ENCODE measurements at places on chromosomes 6 and 20.

DNA sequence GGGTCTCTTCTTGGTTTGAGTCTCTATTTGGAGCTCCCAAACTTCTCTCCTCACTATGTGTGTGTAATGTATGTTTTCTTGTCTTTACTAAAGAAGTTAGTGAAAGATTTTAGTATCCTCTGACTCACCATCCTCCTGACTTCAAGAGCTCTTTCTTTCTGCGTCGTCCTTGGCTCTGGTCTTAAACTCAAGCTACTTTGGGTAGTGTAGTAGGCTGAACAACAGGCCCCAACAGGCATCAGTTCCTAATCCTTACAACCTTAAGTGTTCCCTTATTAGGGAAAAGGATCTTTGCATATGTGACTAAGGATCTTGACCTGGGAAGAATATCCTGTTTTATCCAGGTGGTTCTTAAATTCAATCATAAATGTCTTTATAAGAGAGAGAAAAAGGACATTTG, 810.2 kb downstream of the MAFB start:
- no peak for DNase-seq

GRCh38 chr6:168092541-168092940, 13.5 kb upstream of the FRMD1 start:
- no peak for DNase-seq

GRCh38 chr6:161828355-161828754, 554.5 kb upstream of the AGPAT4 start:
- DNase-seq = no peak

DNA sequence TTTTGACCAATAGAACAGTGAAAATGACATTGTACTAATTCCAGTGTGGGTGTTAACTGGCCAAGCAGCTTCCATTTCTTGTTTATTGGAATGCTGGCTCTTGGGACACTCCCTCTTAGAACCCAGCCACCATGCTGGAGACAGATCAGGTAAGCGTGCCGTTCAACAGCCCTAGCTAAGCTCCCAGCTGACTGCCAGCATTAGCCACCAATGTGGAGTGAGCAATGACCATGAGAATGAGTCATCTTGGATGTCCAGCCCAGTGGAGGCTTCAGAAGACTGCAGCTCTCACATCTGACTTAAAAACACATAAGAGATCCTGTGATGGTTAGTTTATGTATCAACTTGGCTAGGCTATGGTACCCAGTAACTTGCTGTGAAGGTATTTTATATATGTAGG, 3.0 kb upstream of the LINC00237 start:
- no peak for DNase-seq

- no peak for DNase-seq
These were observed 529.6 kb downstream of the ADGRB3 start for GRCh38 chr6:69164564-69165229.

DNA sequence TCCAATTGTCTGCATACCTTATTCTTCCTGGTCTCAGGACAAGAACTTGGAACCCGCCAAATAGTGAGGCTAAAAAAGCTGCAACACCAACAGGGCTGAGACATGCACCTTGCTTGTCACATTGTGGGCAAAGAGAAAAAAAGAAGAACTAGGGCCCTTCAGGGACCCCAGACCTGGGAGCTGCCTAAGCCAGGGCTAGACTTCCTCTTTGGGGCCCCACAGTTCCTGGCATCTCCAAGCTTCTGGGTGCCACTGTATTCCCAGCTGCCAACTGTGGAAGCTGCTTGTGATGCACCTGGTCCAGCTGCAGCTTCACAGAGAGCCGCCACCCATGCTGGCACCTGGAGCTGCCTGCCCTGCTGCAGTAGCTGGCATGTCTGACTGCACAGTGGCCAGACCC, 370.6 kb downstream of the CD83 start:
- DNase-seq = no peak

DNA sequence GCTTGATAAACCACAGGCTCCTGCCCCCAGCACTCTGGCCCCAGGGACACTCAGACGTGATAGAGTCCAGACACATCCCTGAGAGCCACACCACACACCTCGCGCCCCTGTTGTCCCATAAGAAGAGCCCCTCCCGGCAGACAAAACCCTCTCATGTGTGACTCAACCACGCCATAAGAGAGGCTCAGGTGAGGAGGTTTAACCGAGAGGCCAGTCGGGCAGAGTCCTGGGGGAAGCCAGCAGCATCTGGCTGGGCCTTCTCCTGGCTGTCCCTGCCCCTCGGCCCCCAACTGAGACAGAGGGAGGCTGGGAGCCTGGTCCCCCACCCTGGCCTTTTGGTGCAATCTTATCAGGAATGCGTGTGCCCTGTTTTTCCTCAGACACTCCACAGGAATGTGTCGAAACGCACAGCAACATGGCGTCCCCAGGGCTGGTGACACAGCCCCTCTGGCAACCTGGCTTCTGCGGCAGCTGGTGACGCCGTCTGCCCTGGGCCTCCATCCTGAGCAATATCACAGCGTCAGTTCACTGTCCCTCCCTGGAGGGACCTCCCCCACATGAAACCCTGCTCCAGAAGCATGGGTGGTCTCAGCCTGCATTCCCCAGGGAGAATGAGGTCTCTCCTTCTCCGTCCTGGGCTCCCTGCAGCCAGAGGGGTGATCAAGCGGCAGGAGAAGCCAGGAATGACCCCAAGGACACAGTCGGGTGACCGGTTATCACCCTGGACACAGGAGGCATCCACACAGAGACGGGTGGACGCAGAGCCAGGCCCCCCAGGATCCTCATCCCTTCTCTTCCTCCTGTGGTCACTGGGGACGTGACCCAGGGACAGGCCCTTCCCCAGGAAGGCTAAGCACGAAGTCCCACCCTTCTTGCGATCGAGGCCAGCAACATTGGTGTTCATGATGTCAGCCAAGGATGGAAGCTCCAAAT, 156.6 kb upstream of the AFDN start:
- DNase-seq = no peak

GRCh38 chr6:41156001-41156400, 1.9 kb upstream of the TREML1 start:
- DNase-seq = no peak

GRCh38 chr6:25118038-25118437, 161.1 kb upstream of the CARMIL1 start:
- DNase-seq = peak; percentile 30

- no peak for DNase-seq
These were observed 280.5 kb downstream of the CLVS2 start for GRCh38 chr6:123276546-123276980.

DNA sequence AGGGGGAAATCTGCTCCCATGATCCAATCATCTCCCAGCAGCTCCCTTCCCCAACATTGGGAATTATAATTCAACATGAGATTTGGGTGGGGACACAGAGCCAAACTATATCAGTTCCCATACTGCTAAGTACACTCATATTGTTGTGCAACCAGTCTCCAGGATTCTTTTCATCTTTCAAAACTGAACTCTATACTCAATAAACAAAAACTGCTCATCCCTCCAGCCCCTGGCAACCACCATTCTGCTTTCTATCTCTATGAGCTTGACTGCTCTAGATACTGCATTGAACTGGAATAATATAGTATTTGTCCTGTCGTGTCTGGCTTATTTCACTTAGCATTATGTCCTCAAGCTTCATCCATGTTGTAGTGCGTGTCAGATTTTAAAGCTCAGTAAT, 42.9 kb downstream of the STX11 start:
- no peak for DNase-seq

DNA sequence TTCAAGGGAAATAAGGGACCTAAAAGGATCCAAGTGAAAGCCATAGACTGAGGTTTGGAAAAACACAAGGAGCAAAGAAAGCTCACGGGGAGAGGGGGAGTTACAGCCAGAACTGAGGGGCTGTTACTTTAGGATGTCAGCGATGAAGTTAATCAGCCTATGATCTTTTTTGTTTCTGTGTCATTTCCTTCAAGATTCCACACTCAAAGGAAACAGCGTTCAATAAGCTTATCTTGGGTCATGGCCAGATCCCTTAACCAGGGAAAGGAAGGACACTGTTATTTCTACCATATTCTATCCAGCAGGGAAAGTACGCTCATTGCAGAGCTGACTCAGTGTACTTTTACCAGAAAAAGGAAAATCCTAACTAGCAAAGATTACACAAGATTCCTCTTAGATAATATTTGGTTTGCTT, 132.8 kb downstream of the PFDN4 start:
- no peak for DNase-seq

GRCh38 chr6:37819177-37819801, at the start of gene ZFAND3:
Gene ZFAND3 (plus strand): TSS chr6:37819727. CDS start chr6:37819946, 219 bp downstream.
- peak; percentile 94 for DNase-seq

GRCh38 chr6:30735668-30736314, 6.7 kb downstream of the FLOT1 start:
- peak; percentile 50 for DNase-seq

- DNase-seq = no peak
These were observed 1.6 kb downstream of the SNX14 start for GRCh38 chr6:85592033-85592432.

DNA sequence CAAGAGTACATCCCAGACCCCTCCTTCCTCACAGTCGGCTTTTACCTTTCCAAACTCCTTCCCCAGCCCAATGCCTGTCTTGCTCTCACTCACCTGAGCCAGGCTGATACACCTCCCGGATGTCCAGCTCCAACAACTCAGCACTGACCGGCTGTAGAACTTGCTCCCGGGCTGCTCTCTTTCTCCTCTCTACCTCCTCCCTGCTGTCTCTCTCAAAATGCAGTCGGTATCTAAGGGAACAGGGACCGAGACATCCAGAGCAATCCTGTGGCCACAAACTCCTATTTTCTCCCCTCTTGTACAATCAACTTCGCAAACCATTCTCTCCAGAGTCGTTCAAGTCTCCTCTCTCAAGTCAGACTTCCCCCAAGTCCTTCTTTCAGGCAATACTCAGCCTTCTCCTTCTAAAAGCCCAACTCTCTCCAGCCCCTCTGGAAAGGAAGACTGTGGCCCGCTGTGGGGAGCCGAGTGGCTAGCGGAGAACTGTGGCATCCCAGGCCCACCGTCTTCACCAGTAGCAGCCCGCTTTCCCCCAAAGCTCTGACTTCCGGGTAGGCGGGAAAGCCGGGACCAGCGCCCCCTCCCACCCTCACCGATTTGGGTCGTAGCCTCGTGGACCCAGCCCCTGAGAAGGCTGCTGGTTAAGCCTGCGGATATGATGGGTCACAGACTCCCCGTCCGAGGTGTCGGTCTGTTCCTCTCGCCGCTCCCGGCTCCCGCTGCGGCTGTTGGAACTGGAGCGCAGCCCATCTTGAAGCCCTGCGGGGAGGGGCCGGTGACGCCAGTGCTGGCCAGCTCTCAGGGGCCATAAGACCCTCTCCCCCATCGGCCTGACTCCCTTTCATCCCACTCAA, 1.1 kb downstream of the GNL1 start:
- no peak for DNase-seq

- no peak for DNase-seq
These were observed 232.9 kb downstream of the BCKDHB start for GRCh38 chr6:80339421-80339820.

- DNase-seq = no peak
These were observed 98.6 kb downstream of the CDH4 start for GRCh38 chr20:61350500-61351250.

DNA sequence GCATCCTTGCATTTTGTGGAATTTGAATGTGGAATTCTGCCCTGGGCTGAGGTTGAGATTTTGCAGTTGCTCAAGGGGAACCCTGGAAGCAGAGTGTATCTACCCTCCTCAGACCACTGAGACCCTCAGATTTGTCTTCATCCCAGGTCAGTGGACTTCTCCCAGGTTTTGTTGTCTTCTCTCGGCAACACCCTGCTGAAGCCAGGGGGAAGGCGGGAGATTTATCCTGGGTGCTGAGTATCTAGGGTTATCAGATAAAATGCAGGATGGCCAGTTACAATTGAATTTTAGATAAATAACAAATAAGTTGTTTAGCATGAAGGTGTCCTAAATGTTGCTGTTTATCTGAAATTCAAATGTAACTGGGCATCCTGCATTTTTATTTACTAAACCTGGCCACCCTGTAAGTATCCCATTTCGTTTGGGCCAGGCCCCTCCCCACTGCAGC, 43.0 kb downstream of the FGD2 start:
- DNase-seq = no peak

GRCh38 chr20:5797843-5798462, 47.8 kb downstream of the SHLD1 start:
- DNase-seq = no peak

- no peak for DNase-seq
These were observed 511.8 kb upstream of the ZNF337 start for GRCh38 chr20:26208296-26209091.

DNA sequence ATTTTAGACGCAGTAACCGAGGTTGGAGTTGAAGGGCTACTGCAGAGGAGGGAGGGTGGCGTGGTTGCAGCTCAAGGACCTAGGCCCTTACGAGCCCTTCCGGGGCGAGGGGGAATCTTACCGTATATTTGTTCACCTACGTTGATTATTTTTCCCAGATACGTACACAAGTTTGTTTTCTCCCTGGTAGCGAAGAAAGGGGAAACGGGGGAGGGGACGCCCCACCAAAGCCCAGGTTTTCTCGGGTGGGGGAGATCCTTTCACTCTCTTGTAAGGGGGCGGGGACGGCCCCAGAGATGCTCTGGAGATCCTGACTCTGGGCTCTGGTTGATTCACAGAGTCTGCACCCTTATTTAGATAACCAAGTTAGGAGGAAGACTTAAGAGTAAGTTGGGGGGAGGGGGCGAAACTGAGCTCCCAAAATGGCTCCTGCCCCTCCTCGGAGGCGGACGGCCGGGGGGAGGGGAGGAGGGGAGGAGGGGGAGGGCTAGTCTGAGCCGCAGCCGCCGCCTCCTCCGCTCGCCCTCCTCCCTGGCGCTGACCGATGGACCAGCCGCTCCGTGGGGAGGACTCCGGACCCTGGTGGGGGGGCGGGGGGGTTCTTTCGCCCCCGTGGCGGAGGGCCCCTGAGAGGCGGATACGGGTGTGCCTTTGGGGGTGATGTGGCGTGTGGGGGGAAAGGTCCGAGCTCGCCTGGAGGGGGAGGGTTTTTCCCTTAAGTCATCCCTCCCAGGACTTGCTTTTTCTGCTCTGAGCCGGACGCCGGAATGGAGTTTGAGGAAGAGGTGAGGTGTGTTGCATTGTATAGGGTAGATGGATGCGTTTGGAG, 2.2 kb downstream of the BRD2 start:
- peak; percentile 86 for DNase-seq

GRCh38 chr20:370151-370600, 10.4 kb upstream of the TRIB3 start:
- DNase-seq = no peak

GRCh38 chr6:138677538-138677937, 96.0 kb upstream of the CCDC28A start:
- no peak for DNase-seq

GRCh38 chr20:41300886-41301285, 16.6 kb downstream of the ZHX3 start:
- DNase-seq = no peak
